Effector CD8-positive, alpha-beta T cell (primary cell): ENCODE measurements at places on chromosomes 3 and 15.

DNA sequence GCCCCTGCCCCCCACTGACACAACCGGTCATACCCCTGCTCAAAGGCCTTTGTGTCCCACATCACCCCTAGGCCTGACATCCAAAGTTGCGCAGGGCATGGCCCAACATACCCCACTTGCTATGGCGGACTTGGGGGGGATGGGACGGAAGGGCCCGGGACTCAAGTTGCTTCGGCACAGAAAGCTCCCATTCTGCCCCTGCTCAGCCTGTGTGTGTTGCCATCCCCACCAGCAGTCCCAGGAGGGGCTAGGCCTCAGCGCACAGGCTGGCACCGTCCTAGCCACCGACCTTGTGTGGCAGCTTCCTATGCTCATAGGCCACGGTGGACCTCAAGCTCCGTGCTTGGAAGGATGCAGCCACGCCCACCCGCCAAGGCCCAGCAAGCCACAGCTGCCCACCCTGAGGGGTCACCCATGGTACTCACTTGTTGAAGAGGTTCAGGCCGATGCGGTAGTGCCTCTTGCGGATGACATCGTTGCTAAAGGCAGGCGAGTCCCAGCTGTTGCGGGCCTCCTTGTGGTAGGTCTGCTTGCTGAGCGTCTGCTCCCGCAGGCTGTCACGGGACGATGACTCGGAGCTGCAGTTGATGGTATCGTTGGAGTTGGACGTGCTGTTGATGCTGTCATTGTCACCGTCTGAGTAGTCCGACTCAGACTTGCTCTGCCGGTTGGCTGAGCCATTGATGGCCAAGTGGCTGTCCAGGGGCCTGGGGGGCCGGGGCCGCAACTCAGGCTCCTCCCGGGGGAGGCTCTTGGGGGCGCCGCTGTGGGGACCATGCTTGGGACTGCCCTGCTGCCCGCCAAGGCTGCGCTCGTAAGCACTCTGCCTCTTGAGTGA lies 93.9 kb upstream of the RPL32 start:
- no peak for DNase-seq

DNA sequence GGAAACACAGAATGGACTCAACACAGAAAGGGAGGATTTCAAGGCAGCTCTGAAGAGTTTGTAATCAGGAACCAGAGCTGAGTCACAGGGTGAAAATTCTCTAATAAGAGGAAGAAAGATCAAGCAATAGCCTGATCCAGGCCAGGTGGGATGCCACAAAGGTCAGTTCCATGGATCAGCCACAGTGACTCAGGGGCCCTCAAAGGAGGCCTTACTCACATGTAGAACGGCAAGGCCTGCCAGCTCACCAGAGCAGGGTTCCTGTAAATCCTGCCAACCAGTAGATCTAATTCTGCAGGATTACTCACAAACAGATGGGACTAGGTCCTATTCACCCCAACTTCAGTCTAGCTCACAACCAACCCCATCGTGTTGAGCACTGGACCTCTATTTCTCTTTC lies 78.3 kb upstream of the PPP2R3A start:
- DNase-seq = no peak

GRCh38 chr3:127693336-127693843 lies 20.6 kb downstream of the ABTB1 start:
- no peak for DNase-seq

DNA sequence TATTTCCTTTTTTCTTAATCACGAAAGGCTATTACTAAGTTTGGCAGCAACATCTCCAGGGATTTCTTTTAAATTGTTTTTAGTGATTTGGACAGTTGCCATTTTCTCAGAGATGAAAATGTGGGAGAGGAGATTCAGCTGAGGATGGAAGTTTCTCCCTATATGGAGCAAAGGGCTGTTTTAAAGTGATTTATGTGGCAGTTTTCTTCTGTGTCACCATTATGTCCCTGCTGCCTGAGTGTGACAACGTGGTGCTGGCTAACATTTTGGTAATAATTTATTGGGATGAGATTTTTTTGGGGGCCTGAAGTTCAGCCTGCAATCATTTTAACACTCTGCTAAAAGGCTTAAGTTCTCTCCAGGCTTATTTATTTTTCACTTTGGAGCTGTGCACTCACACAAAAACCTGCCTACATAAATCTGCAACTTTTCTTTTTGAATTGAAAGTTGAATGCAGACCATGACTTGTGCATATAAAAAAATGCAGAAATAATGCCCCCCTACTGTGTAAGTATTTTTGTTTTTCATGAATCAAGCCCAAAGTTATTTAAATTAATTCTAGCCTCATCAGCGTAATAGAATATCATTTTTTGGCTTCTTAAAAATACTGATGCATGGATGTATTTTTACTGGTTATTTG lies 210.9 kb downstream of the ZIC1 start:
- no peak for DNase-seq

- DNase-seq = no peak
These were observed 36.4 kb downstream of the TAMM41 start for GRCh38 chr3:11810276-11810675.

DNA sequence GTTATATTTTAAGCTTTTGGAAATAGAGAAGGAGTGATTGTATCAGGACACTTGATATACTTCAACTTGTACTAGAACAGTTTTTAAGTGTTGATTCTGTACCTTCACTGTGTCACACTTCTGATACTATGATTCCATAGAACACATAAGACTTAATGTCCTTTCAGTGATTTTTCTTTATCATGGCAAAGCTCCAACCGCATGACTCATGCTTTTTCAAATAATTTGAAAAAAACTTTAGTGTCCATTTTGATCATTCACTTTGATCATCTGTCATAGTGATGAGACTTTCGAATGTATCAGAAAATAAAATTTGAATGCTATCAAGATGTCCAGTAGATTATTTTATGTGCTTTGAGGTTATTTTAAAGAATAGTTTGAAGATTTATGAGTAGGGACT lies 32.0 kb downstream of the AP4E1 start:
- DNase-seq = no peak

DNA sequence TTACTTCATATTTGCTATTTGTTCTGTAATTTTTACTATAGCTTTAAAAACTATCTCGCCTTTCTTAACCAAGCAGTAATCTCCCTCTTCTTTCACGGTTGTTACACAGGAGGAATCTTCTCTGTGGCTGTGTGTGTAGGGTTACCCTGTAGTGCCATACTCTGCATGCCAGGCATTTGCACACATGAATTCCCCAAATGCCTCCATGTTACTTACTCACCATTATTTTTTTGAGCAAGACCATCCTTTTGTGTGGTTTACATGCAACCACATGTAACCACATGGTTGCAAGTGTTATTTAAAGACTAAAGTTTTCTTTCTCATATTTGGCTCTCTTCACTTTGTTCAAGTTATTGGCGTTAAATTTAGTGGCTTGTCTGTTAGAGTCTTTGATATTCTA lies 45.5 kb downstream of the HPS3 start:
- DNase-seq = no peak

DNA sequence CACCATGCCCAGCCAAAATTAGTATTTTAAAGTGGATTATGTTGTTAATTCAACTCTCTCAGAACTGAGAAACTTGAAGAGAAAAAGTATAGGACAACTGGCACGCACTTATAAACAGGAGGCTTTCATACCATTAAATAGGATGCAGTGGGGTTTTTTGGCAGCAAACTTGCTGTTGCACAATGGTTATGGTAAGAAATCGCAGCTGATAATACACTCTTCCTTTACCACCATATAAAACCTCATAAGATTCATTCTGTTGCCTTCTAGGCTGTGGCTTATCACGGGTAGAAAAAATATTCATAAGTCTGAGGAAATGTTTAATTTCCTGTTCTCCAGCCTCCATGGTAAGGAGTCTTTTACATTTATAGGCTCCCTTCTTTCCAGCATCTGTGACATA lies 95.3 kb downstream of the TMCO5A start:
- DNase-seq = no peak

- no peak for DNase-seq
These were observed 29.9 kb downstream of the ACP3 start for GRCh38 chr3:132346841-132347736.

DNA sequence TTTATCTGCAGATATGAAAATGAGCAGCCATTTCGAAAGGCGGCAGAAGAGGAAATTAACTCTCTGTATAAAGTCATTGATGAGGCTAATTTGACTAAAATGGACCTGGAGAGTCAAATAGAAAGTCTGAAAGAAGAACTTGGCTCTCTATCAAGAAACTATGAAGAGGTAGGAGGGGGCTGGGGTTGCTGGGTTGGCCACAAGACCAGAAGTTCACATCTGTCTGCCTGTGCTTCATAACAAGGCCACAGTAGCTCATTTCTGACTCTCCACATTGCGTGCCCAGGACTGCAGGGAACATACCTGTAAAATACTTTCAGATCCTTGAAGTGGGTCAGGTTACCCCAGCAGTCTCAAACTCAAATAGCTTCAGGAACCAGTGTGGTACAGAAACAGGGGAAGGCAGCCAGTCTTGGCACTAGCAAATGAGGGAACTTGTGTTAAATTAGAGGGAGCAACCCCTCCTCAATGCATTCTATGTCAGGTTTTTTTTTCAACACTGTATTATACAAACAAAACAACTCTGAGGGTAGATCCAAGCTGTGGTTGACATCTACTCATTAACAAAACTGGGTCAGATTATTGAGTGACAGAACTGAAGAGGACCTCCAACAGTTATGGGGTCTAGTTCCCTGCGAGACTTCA lies 48.7 kb downstream of the BFSP2 start:
- DNase-seq = no peak

- DNase-seq = no peak
These were observed 6.9 kb downstream of the PRSS50 start for GRCh38 chr3:46710671-46711295.

GRCh38 chr3:181929501-181929900 lies 217.8 kb downstream of the SOX2 start:
- no peak for DNase-seq

DNA sequence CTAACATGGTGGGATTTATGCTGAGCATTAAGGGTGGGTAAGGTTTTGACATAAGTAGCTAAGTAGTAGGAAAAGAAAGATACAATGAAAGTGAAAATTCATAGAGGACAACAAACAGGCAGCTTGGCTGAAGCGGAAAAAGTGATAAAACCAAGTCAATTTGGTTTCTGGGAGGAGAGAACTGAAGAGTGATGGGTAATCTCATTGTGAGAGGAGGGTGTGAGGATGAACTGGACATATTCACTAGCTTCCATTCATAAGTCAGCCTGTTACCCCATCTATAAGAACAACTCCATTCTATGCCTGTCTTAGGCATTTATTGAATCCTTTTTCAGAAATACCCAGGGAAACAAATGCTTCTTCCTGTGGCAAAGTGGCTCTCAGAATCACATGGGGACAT lies 67.1 kb upstream of the BBX start:
- no peak for DNase-seq

GRCh38 chr15:96181873-96182301 lies 148.6 kb upstream of the NR2F2 start:
- DNase-seq = no peak

- DNase-seq = no peak
These were observed 69.1 kb upstream of the PROK2 start for GRCh38 chr3:71854096-71854495.

DNA sequence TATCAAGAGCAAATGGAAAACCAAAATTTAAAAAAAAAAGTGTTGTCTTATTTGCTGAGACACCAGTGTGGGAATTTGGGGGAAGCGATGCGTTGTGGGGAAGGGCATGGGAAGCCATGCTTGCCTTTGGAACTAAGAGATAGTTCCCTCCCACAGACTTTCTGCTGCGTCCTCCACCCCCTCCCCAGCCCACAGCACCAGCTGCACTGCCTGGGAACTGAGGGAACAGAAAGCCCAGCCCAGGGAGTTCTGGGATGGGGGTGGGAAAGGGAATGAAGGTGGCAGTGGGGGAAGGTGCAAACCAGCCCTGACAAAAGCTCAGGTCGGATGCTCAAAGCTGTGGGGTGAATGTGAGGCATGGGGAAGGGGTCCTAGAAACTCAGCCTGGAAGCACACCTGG lies 8.1 kb upstream of the NTRK3 start:
- DNase-seq = no peak

GRCh38 chr3:11290743-11291680 lies 18.8 kb downstream of the ATG7 start:
- DNase-seq = no peak

DNA sequence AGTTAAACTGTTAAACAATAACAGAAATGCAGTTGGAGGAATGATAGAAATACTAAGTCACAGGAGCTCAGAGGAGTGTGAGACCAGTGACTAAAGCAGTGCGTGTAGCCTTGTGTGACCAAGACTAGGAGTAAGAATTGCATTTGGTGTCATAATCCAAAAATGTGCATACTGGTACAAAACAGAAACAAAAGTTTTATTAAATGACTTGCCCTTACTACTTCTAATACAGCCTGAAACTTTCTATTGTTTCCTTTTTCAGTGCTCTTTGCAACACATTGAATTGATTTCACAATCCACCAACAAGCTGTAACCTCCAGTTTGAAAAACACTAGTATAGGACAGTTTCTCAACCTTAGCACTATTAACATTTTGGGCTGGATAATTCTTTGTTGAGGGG lies 17.1 kb downstream of the SNX1 start:
- no peak for DNase-seq

- no peak for DNase-seq
These were observed 1121.8 kb downstream of the ROBO2 start for GRCh38 chr3:78161736-78162135.

- DNase-seq = no peak
These were observed 52.1 kb downstream of the VGLL4 start for GRCh38 chr3:11591391-11592282.

DNA sequence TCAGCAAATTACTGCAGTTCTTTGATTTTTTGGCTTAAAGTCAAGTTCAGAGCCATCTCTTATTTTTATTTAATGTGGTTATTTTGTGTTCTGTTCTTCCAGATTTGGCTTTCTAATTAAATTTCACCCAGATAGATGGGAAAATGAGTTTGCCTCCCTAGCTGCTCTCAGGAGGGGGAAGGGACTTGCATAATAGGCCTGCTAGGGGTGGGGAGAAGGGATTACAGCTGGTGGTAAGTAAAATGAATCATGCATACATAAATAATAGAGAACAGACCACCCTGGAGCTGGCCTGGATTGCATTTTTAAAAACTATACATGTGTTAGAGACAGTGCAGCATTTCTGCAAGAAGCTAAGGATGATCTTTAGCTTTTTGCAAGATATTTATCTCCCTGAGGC lies 3.9 kb upstream of the PXYLP1 start:
- no peak for DNase-seq

- DNase-seq = no peak
These were observed 33.9 kb downstream of the DET1 start for GRCh38 chr15:88512601-88513000.

DNA sequence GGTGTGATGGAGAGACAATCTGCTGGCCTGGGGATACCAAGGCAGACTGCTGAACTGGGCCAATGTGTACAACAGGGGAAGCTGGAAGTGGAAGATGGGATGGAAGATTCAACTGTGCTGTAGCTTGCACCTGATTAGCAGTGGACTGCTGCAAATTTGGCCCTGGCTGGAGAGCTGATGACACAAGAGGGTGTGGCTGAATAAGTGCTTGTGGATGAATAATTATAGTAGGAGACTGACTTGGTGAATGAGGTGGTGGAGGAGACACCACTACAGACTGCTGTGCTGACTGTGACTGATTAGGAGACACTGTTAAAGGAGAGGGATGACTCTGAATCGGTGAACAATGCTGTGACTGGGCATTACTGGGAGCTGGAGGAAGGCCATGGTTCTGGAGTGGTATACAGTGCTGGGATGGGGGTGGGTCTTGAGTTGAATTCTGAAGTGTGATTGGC lies 52.5 kb downstream of the PHC3 start:
- DNase-seq = no peak

- DNase-seq = no peak
These were observed 762 bp upstream of the IQSEC1 start for GRCh38 chr3:13074006-13074375.
